ENCODE measurements at places on chromosomes 1 and 21. TPM values are rescaled to one million over a fixed set of nuclear protein-coding genes. Genes with fewer than 3 reads are reported as not detected.

Gene KHDC4
- polyA plus RNA-seq: 48.6 TPM

Gene SPRR5
- polyA plus RNA-seq: not detected

Gene ZNF281
- 3.8 TPM for polyA plus RNA-seq

Gene FDPS
- polyA plus RNA-seq: 508 TPM

Gene SETDB1
- 25.1 TPM for polyA plus RNA-seq

Gene NHLH1
- 0.60 TPM for polyA plus RNA-seq

Gene FAM110D
- polyA plus RNA-seq: 2.6 TPM

Gene CELA3B
- polyA plus RNA-seq: 0.32 TPM

Gene DARS2
- polyA plus RNA-seq: 12.8 TPM

Gene MNDA
- polyA plus RNA-seq: not detected

Gene PTPRU
- 0.58 TPM for polyA plus RNA-seq

Gene FCGR3A
- polyA plus RNA-seq: not detected

Gene FAM131C
- polyA plus RNA-seq: 0.23 TPM

Gene IL23R
- polyA plus RNA-seq: not detected

Gene SELP
- 1.6 TPM for polyA plus RNA-seq

Gene RGS8
- polyA plus RNA-seq: not detected

Gene NBPF10
- polyA plus RNA-seq: 0.57 TPM

Gene GJB5
- not detected for polyA plus RNA-seq

Gene WNT3A
- polyA plus RNA-seq: not detected

Gene MCOLN3
- polyA plus RNA-seq: not detected

Gene PLXNA2
- polyA plus RNA-seq: 42.6 TPM

Gene CHI3L1
- polyA plus RNA-seq: not detected

Gene CNKSR1
- polyA plus RNA-seq: 0.19 TPM

Gene CELA3A
- 0.35 TPM for polyA plus RNA-seq

Gene FAM72D
- 1.2 TPM for polyA plus RNA-seq

Gene ACTA1
- polyA plus RNA-seq: 0.24 TPM

Gene TRIM17
- not detected for polyA plus RNA-seq

Gene MAPKAPK2
- 52.9 TPM for polyA plus RNA-seq

Gene DENND1B
- 0.97 TPM for polyA plus RNA-seq

Gene NBPF20
- polyA plus RNA-seq: 2.6 TPM

Gene PLA2G2D
- polyA plus RNA-seq: not detected

Gene SDC3
- 7.1 TPM for polyA plus RNA-seq

Gene MX1
- 6.4 TPM for polyA plus RNA-seq

Gene DUSP12
- polyA plus RNA-seq: 31.6 TPM

Gene ZNF695
- 2.0 TPM for polyA plus RNA-seq

Gene SMIM1
- 5.1 TPM for polyA plus RNA-seq

Gene UTS2
- not detected for polyA plus RNA-seq

Gene C1QTNF12
- polyA plus RNA-seq: 1.0 TPM

Gene ANKRD65
- polyA plus RNA-seq: 0.15 TPM

Gene SELENON
- polyA plus RNA-seq: 112 TPM

Gene IGSF3
- 0.64 TPM for polyA plus RNA-seq

Gene DNAJC28
- 0.32 TPM for polyA plus RNA-seq

Gene SLC1A7
- polyA plus RNA-seq: not detected

Measured in endothelial cell of umbilical vein (primary cell).